ENCODE measurements at places on chromosomes 1 and 21. TPM values are rescaled to one million over a fixed set of nuclear protein-coding genes. Genes with fewer than 3 reads are reported as not detected.

DNA sequence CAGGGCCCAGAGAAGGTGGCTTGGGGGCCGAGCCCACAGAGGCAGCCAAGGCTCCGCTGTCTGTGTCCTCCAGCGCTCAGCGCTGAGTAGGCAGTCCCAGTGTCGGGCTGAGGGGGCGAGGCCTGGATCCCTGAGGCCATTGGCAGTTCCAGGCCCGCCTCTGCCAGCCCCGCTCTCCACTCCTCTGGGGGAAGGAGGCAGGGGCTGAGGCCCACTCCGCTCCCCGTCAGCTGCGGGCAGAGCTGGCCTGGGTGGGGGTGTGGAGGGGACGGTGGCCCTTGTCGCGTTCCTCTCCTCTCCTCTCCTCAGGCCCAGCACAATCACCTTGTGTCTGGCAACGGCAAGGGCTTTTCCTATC is 132.8 kb downstream of the CASZ1 start:
- H3K27ac ChIP-seq: peak overlapping the region; percentile 61
- no peaks in the 10 kb centered on the region for H3K27me3 ChIP-seq

GRCh38 chr1:64343823-64344190 is 126.1 kb upstream of the CACHD1 start:
- no peaks in the 10 kb centered on the region for H3K36me3 ChIP-seq
- no peaks in the 10 kb centered on the region for H3K27me3 ChIP-seq
- H3K4me3 ChIP-seq: no peak overlapping the region
- peak overlapping the region; percentile 24 for H3K27ac ChIP-seq

DNA sequence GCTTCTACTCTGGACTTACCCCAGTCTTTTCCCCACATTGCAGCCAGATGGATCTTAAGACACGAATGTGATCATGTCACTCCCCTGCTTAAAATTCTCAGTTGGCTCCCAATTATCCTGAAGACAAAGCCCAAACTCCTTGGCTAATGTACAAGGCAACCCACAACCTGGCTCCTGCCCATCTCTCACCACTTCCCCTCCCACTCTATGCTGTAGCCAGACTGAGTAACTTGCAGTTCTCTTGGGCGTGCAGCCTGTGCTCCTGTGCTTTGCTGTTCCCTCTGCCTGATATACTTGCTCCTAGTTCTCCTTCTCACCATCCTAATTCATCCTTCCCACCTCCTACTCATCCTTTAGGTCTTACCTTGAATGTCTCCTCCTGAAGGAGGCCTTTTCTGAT is 56.2 kb downstream of the LGR6 start:
- DNase-seq: no peak
- H3K36me3 ChIP-seq: no peaks in the 10 kb centered on the region
- H3K27ac ChIP-seq: no peak overlapping the region
- no peak overlapping the region for H3K4me3 ChIP-seq
- no peaks in the 10 kb centered on the region for H3K4me1 ChIP-seq

- H3K27me3 ChIP-seq: no peaks in the 10 kb centered on the region
- no peaks in the 10 kb centered on the region for H3K36me3 ChIP-seq
These were observed 424.5 kb upstream of the DAB1 start for GRCh38 chr1:57848406-57848805.

MRPS21 gene
- 88.5 TPM for total RNA-seq

OXCT2 gene
- total RNA-seq: not detected

DNA sequence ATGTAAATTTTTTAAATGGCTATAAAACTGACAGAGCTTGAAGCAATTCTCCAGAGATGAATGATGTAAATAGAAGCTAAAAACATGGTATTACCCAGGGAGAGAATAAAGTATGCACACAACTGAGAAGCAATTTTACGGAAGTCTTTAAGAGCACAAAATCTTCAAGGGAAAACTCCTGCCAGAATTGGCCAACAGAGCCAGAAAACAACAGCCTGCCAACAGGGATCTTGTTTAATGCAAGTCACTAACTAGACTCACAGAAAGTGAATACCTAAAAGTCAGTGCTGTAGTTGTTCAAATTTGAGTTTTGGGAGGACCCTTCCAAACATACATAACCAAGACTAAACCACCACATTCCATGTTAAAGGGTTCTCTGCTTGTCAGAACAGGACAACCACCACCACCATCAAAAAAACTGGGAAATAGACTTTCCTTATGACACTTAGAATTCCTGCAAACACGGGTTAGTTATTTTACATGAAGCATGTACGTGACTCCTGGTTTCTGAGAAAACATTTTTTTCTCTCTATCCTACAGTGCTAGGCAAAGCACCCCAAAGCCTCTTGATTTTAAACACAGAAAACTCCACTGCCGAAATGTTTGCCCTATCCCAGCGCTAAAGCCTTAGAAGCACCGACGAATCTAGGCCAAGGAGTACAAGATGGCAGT is 1.6 kb downstream of the EPS15 start:
- H3K27me3 ChIP-seq: no peaks in the 10 kb centered on the region
- peak overlapping the region; percentile 74 for H3K4me3 ChIP-seq
- H3K27ac ChIP-seq: peak overlapping the region; percentile 64
- H3K4me1 ChIP-seq: peaks cover 46% of the 10 kb centered on the region
- peak; percentile 52 for DNase-seq

- no peaks in the 10 kb centered on the region for H3K27me3 ChIP-seq
- H3K4me3 ChIP-seq: no peak overlapping the region
- no peaks in the 10 kb centered on the region for H3K4me1 ChIP-seq
- H3K27ac ChIP-seq: no peak overlapping the region
- no peak for DNase-seq
- H3K36me3 ChIP-seq: no peaks in the 10 kb centered on the region
These were observed 546.5 kb upstream of the CAMK1G start for GRCh38 chr1:209037064-209037463.

GRCh38 chr1:42368096-42368795 is 12.3 kb upstream of the RIMKLA start:
- H3K4me3 ChIP-seq: no peak overlapping the region
- H3K4me1 ChIP-seq: no peaks in the 10 kb centered on the region
- H3K27ac ChIP-seq: no peak overlapping the region
- peaks cover 20% of the 10 kb centered on the region for H3K27me3 ChIP-seq

- no peaks in the 10 kb centered on the region for H3K36me3 ChIP-seq
- no peak for DNase-seq
- no peak overlapping the region for H3K4me3 ChIP-seq
- no peak overlapping the region for H3K27ac ChIP-seq
- H3K27me3 ChIP-seq: peaks cover 8% of the 10 kb centered on the region
These were observed 279.7 kb upstream of the KAZN start for GRCh38 chr1:14318830-14319229.

DNA sequence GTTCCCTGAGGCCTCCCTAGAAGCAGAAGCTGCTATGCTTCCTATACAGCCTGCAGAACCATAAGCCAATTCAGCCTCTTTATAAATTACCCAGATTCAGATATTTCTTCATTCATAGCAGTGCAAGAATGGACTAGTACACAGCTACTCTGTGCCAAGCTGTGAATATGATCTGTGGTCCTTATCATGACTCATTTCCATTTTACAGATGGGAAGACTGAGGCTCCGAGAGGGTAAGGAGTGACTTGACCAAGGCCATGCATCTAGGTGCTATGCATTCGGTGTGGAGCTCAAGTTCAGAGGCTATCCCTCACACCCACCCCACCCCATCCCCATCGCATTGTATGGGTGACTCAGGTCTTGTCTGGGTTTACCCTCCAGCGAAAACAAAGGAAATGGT is 52.3 kb upstream of the DISP3 start:
- peaks cover 24% of the 10 kb centered on the region for H3K27me3 ChIP-seq
- no peaks in the 10 kb centered on the region for H3K36me3 ChIP-seq
- H3K27ac ChIP-seq: no peak overlapping the region
- no peak for DNase-seq

- no peaks in the 10 kb centered on the region for H3K4me1 ChIP-seq
- H3K36me3 ChIP-seq: no peaks in the 10 kb centered on the region
- no peaks in the 10 kb centered on the region for H3K27me3 ChIP-seq
- H3K4me3 ChIP-seq: no peak overlapping the region
These were observed 198.2 kb downstream of the LRRC7 start for GRCh38 chr1:69765951-69766350.

SMCP gene
- total RNA-seq: not detected

DNA sequence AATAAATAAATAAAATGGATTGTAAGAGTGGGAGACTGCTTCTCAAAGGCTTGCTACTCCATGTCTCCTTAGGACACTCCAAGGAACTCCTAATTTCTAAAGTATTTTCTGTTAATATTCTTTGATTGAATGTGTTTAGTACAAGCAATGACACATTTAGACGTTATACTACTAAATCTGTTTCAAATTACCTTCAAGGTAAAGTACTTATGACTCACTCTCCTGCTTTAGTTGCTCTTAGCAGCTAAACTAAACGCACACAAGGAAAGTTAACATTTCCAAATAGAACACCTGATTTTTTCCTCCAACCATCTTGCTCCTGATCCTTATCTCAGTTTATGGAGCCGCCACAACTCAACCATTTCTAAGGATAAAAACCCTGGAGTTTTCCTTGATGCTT is 969.8 kb upstream of the ADGRL4 start:
- no peaks in the 10 kb centered on the region for H3K27me3 ChIP-seq
- no peak overlapping the region for H3K4me3 ChIP-seq
- H3K36me3 ChIP-seq: no peaks in the 10 kb centered on the region
- no peak overlapping the region for H3K27ac ChIP-seq
- no peaks in the 10 kb centered on the region for H3K4me1 ChIP-seq
- DNase-seq: no peak

DNA sequence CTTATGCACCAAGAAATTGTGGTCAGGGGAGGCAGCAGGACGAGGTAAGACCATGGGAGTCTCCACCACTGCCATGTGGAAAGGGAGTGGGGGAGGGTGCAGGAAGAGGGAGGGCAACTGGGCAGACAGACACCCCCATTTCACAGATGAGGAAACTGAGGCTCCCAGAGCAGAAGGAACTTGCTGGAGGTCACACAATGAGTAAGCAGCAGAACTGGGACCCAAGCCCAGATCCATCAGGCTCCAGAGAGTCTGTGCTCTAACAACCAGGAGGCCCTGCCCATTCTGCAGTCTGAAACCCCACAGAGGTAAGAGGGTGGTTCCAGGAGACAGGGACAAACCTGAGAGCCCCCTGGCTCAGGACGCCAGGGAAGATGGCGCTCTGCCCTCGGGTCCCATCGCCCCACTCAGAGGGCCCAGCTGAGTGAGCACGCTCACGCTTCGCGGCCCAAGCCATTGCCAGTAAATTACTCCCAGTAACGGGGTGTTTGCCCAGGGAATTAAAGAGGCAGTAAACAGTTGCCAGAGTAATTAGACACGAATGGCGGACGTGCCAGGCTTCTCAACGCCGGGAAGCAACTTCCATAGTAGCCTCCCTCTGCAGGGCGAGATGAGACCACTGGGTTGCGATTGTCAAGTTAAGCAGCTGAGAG is 59.2 kb downstream of the MATN1 start:
- no peak for DNase-seq
- H3K4me1 ChIP-seq: no peaks in the 10 kb centered on the region
- H3K27ac ChIP-seq: no peak overlapping the region
- H3K36me3 ChIP-seq: no peaks in the 10 kb centered on the region
- H3K27me3 ChIP-seq: no peaks in the 10 kb centered on the region

GRCh38 chr1:109687641-109688499 is at the start of gene GSTM1:
TSS of gene GSTM1 (plus strand) at chr1:109687817. CDS start at chr1:109687874, 57 bp downstream.
- H3K4me3 ChIP-seq: peak within 1 kb of the TSS; percentile 64
- H3K27ac ChIP-seq: peak within 1 kb of the TSS; percentile 82
- no peaks in the 10 kb centered on the region for H3K27me3 ChIP-seq
- no peaks in the 10 kb centered on the region for H3K4me1 ChIP-seq
- H3K36me3 ChIP-seq: peaks cover 11% of the 10 kb centered on the region
- DNase-seq: peak; percentile 91

DNA sequence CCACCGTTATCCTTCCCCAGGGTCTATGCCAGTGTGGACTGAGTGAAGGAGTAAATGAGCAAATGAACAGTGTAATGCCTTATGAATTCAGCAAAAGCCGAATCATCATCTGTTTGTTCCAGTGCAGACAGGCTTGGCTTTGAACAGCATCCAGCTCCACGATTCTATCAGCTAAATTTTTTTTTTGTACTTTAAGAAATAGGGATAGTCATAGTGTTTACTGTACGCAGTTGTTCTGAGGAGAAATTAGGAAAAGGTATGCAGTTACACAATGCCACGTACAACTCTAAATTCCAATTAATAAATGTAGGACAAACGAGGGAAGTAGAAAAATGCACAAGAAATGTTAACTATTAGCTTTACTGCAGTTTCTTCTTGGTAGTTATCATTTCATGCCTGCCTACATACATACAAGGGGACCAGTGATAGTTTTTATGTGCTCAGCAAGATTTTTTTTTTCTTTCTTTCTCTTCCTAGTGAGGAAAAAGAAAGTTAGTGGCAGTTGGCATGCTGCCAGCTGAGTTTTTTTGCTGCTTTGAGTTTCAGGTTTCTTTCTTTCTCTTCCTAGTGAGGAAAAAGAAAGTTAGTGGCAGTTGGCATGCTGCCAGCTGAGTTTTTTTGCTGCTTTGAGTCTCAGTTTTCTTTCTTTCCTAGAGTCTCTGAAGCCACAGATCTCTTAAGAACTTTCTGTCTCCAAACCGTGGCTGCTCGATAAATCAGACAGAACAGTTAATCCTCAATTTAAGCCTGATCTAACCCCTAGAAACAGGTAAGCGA is at the start of gene IFI44L:
Gene IFI44L, plus strand, starts transcription at position 646 of the 777 bp plus-strand sequence. CDS start 7,468 bp downstream, outside the sequence.
- no peaks in the 10 kb centered on the region for H3K27me3 ChIP-seq
- peak; percentile 62 for DNase-seq
- H3K4me3 ChIP-seq: peak within 1 kb of the TSS; percentile 35
- no peaks in the 10 kb centered on the region for H3K36me3 ChIP-seq
- H3K4me1 ChIP-seq: peaks cover 31% of the 10 kb centered on the region

DNA sequence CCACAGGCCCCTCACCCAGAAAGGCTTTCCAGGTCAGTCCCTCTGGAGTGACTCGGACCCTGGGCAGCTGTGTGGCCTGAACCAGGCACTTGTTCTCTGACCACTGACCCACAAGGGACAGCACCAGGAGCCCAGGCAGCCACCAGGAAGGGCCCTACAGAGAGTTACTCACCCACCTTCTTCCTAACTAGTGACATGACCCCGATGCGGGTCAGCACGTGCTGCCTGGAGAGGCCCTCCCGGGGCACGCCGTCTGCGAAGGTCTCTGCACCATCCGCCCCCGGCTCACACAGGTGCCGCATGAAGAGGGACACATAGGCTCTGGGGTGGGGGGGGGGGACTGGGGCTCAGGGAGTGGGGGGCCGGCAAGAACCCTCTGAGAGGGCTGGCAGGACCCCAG is 55.8 kb downstream of the CHD5 start:
- H3K4me3 ChIP-seq: no peak overlapping the region
- DNase-seq: no peak
- H3K36me3 ChIP-seq: no peaks in the 10 kb centered on the region
- H3K27me3 ChIP-seq: no peaks in the 10 kb centered on the region
- H3K4me1 ChIP-seq: peaks cover 5% of the 10 kb centered on the region

THEM5 gene
- total RNA-seq: not detected

OR2M3 gene
- total RNA-seq: 0.15 TPM

CD5L gene
- total RNA-seq: not detected

GRCh38 chr1:87650306-87650705 is 321.6 kb downstream of the LMO4 start:
- no peaks in the 10 kb centered on the region for H3K27me3 ChIP-seq
- DNase-seq: no peak
- H3K36me3 ChIP-seq: no peaks in the 10 kb centered on the region

- no peaks in the 10 kb centered on the region for H3K4me1 ChIP-seq
- no peak for DNase-seq
- H3K36me3 ChIP-seq: no peaks in the 10 kb centered on the region
- no peak overlapping the region for H3K4me3 ChIP-seq
- no peak overlapping the region for H3K27ac ChIP-seq
- H3K27me3 ChIP-seq: no peaks in the 10 kb centered on the region
These were observed 177.3 kb downstream of the TRIM33 start for GRCh38 chr1:114333690-114334089.

GRCh38 chr1:91684481-91685196 is 184.0 kb downstream of the CDC7 start:
- no peaks in the 10 kb centered on the region for H3K27me3 ChIP-seq
- no peak overlapping the region for H3K4me3 ChIP-seq
- H3K27ac ChIP-seq: peak overlapping the region; percentile 55
- DNase-seq: peak; percentile 44
- peaks cover 21% of the 10 kb centered on the region for H3K4me1 ChIP-seq
